ENCODE measurements at places on chromosomes 1 and 21.

GRCh38 chr1:2044510-2045319, 5.5 kb upstream of the PRKCZ start:
- DNase-seq, result peak; percentile 80

DNA sequence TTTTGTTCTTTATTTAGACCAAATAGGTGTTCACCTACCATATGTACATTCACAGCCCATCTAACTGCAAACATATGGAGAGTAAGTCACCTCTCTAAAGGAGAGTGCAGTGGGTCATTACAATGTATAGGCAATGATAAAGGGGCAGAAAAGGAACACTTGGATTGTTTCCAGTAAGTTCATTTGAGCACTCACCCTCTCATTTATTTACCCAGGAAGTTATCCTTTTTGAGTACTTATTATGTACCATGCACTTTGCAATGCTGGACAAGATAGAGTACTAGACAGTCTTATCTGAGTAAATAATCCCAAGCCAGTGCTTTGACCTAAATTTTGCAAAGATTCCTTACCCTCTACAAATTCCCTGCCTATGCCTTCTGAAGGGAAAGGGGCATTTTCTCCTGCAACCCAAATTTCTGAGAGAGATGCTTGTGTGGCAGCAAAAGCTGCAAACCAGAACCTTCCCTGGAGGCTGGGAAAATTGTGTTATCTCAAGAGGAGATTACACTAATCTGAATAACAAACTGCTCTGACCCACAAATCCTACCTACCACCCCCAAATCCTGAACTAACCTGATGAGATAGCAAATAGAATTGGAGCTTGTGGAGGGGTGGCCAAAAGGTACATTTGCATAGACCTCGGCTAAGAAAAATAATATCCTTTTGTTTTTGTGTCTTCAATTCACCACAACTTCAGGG, 18.6 kb upstream of the RGS8 start:
- DNase-seq, result no peak

DNA sequence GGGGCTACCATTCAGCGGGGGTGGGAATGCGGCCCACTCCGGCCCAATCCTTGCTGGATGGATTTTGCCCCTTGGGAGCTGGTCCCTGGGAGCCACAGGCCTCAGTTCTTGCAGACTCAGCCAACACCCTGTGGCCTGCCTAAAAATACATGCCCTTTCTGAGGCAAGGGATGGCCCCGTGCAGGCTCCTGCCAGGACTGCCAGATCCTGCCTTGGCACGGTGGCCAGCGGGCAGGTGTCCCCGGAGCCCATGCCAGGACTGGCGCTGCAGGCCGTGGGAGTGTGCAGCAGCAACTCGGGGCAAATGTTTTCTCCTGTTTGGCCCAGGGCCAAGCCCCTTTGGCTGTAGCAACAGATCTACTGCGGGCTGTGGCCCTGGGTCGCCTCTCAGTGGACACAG, 1.6 kb upstream of the PANK4 start:
- no peak for DNase-seq

GRCh38 chr1:93750955-93751354, 69.3 kb upstream of the BCAR3 start:
- no peak for DNase-seq

DNA sequence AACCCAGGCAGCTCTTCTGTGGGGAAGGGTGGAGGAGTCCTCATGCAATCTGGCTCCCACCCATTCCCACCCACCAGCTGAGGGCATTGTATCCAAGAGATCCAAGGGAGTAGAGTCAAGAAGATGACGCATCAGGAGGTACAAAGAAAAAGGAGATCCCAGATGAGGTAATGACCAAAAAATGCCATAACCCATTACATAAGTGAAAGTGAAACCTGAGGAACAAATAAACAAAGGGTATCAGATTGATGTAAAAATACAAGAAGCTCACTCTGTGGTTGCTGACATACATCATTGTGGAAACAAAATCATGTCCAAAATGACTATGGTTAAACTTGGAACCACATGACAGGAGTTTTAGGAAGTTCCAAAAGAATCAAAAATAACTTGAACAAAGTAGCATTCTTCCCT, 42.5 kb downstream of the CCN1 start:
- DNase-seq, result peak; percentile 25

- no peak for DNase-seq
These were observed 126.7 kb downstream of the TRABD2B start for GRCh38 chr1:47870480-47870879.

- no peak for DNase-seq
These were observed 57.4 kb upstream of the QSOX1 start for GRCh38 chr1:180097326-180097605.

- no peak for DNase-seq
These were observed 9.0 kb downstream of the CRP start for GRCh38 chr1:159705251-159705903.

DNA sequence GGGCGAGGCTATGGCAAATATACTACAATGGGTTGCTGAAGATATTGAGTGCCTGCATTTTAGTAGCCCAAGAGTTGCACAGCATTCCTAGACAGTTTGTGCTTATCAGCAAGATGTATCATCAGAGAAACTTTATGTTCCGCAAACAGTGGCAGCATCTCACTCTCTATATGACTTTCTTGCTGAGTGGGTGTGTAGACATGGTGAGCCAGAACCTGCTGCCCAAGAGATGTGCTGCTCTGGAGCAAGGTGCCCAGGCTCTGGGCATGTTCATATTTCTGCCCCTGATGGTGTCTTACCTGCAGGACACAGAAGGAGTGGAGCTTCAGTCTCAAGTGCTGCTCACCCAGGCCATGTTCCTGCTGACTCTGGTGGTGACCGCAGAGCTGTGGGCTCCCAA, 8.2 kb upstream of the RGSL1 start:
- no peak for DNase-seq

DNA sequence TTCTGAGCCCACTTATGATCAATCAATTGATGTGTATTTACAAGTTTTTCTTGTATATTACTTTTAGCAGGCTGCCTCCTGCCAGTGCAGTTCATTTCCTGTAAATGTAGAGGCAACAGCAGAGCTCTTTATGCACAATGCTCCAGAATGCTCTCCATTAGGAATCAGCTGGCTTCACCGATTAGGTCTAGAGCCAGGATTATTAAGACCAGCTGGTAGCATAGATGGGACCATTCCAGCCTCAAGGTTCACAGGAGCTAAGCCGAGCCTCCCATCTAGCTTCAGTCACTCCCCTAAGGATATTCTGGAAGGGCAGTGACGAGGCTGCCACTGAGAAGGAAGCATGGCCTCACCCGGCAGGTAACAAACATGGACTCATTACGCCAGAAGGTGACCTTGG, 36.8 kb downstream of the DHRS3 start:
- DNase-seq, result no peak

DNA sequence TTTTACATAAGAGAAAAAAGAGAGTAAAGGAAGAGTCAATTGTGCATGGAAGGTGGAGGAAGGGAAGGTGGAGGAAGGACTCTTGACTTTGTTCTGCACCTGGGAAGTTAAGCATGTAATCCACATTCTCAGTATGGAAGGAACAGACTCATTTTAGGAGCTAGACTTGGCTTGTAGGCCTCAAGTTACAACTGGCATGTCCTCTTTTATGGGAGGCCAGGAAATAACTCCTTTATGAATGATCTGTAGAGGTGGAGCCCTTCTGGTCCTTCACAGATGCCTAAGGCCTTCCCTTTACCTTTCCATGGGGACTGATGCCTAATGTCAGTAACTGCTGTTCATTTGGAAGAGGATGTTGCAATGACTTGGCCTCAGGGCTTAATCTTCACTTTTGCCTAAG, 29.4 kb upstream of the CCSAP start:
- no peak for DNase-seq

DNA sequence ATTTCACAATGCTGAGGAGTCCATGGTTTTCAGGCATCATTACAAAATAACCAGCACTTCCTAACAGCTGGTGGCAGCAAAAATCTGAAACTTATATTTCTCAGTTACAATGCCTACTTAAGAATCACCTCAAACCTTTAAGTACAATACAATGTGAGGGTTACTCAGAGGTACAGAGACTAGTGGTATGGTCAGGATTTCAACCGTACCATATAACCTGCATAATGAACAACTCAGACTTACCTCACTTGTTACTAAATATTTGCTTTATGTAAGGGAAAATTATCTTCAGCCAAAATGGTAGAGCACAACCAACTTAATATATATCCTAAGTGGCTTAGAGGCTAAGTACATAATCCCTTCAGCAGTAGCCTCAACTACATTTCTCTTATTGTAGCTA, 344.5 kb downstream of the SMYD3 start:
- DNase-seq, result no peak

DNA sequence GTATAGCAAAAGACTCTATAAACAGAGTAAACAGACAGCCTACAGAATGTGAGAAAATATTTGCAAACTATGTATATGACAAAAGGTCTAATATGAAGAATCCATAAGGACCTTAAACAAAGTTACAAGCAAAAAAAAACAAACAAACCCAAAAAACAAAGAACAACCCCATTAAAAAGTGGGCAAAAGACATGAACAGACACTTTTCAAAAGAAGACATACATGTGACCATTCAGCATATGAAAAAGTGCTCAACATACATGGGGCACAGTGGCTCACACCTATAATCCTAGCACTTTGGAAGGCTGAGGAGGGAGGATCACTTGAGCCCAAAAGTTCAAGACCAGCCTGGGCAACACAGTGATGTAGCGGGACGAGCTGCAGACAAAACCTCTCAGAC, 17.9 kb upstream of the OR2B11 start:
- DNase-seq, result no peak

DNA sequence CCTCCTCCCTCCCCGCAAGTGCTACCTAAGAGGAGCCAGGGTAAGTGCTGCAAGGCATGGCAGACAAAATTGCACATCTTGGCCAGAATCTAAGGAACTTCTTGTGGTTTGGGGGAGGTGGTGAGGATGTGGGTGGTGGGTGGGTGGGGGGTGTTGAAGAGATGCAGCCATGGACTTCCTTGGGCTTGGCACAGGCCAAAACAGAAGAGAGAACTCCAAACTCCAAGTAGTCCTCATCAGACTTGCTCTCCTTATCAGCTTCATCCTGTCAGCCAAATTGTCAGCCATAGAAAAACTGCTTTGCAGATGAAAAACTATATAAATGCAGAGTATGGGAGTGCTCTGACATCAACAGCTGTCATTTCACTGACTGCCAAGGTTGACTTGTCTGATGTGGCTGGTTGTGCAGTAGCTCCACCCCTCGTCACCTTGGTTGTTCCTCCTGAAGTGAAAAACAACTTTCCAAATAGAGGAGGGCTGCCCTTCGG, 7.1 kb downstream of the AMIGO1 start:
- DNase-seq, result peak; percentile 55

- peak; percentile 18 for DNase-seq
These were observed 1.0 kb downstream of the GALNT2 start for GRCh38 chr1:230067871-230068620.

GRCh38 chr21:44058652-44058964, 46.5 kb downstream of the TRAPPC10 start:
- DNase-seq, result no peak

DNA sequence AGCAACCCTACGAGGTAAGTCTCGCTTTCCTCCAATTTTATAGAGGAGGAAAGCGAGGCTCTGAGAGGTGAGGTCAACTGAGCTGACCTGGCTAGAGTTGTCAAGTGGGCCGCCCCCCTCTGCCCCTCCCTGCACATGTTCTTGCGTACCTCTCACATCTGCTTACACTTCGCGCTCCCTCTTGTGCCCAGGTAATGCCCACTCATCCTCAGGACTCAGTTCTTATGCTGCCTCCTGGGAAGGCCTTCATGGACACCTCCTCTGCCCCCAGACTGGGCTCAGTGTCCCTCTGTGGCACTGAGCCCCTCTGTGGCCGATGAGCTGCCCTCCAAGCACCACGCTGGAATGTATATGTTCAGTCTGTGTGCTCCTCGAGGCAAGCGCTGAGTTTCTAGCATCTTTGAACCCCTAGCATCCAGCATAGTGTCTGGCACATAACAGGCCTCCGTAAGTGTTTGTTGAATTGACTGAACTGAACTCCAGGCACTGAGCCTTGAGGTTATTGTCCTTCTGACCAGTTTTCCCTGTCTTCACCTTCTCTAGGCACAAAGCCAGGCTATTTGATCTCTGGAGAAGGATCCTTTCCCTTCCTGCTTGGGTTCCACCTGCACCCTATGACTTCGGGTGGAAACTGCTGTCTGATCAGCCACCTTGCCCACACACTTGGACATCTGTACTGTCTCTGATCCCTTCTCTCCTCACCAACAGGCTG, 13.5 kb downstream of the MOV10 start:
- no peak for DNase-seq

DNA sequence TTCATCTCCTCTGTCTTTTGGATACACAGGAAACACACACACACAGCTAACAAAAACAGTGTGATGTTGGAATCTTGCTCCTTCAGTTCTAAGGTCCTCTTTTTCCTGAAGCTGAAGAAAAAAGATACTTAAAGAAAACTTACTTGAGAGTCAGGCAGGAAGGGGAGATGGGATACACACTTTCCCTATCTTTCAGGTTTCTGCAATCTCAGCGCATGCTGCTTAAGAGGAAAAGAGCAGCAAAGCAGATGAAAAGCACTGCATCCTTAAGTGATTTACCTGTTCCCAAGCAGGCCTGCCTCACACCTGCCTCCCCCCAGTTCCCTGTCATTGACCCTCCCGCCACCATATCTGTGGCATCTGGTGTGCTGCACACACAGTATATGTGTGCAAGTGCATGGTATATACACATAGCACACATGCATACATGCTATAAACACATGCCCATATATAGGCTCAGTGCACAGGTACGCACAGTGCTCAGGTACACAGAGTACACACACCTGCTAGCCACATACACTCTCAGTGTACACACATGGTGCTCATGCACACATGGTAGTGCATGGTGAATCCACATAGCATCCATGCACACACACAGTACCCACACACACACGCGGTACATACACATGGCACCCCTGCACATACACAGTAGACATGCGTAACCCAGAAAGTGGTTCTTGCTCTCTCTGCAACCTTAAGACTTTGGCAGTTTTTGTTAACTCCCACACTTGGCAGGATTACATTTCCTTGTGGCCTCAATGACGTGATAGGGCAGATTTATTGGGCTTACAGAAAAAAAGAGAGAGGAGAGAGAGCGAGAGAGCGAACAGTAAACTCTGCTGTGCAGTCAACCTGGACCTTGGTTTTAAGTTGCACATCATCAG, 166.9 kb downstream of the TOMM20 start:
- no peak for DNase-seq

All from T-helper 1 cell (primary cell).